CD4-positive, alpha-beta T cell treated with Interleukin-17A for 1 hour (primary cell): ENCODE measurements at places on chromosomes 7 and 10.

DNA sequence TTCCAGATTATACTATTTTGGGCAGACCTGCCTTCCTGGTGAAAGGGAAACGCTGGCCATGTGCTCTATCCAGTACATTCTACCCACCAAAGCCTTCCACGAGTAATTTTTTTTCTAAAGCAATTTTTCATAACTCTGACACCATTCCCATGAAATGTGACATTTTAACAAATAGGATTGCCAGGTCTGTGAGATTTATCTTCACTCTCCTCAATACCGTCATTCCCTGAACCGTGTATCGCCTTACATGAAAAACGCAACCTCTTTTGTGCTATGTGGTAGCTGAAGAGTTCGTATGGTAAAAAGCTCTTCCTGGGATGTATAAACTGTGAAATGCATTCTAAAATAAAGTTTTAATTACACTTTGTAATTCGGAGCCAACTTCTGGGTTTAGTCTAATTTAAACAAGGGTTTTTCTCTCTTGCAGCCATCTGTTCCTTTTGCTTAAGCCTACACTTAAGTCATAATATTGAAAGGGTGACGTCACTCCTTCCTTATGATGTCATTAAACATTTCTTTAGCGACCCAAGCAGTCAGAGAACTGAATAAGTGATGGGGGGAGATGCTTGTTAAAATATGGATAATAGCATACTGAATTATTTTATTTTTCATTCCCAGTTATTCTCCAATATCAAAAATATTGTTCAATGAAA is 27.7 kb downstream of the C1QL3 start:
- DNase-seq, result no peak

DNA sequence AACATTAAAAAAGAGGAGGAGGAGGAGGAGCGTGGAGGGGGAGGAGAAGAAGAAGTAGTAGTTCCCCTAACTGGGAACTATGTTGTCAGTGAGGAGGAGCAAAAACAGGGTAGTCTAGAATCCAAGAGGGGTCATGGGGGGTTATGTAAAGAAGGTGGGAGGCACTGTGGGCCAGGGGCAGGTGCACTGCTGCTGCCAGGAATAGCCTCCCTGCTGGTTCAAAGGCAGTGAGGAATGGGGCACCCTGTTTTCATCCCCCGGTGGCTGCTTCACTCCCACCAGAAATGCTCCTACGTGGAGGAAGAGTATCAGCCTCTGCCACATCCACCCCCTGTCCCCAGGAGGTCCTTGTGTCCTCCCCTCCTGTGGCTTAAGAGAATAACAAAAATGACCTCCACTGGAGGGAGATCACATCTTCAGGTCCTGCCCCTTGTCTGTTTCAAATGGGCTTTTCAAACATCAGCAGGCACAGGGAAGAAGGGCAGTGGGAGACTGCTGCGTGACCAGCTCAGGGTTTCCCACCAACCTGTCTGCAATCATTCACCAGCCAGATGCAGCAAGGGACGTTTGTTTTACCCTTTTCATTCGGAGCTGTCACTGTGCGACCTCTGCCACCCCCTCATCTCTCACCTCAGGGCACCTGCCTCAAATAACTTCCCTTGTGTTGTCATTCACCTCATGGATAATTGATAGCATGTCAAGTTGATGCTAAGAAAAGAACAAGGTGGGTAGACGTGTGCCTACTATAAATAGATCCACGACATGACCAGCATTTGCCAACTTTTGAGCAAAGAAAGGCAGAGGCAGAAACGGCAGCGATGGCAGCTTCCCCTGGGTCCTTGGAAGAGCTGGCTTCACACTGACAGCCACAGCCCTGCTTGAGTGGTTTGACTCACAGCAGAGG is 92.6 kb downstream of the DGKI start:
- no peak for DNase-seq

DNA sequence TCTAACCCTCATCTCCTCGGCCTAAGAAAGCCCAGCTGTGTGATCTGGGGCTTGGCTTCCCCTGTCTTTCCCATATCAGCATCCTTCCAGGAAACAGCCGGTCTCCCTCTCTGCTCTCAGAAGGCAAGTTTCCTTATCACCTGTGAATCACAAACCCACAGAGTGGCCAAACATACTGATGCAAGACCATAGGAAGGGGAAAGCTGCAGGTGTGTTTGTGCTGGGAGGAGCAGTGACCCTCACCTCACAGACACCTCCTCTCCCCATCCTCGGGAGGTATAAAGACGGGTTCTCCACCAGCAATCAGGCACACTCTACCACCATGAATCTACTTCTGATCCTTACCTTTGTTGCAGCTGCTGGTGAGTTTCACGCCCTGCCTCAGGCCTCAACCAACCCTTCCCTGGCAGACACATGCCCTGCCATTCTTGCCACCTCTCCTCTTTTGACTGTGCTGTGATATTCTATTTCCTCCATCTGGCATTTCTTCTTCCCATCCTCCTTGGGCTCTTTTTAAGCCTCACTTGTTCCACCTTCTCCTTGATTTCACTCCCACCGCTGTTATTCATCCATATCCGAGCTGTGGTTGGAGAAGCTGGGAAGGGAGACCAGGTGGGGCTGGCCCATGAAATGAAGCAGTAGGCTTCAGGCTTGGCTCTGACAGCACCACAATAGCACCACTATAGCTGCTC is at the start of gene PRSS2:
TSS of gene PRSS2 (plus strand) at position 310 of the 692 bp plus-strand sequence. CDS start at position 323, 13 bp downstream.
- DNase-seq, result no peak

DNA sequence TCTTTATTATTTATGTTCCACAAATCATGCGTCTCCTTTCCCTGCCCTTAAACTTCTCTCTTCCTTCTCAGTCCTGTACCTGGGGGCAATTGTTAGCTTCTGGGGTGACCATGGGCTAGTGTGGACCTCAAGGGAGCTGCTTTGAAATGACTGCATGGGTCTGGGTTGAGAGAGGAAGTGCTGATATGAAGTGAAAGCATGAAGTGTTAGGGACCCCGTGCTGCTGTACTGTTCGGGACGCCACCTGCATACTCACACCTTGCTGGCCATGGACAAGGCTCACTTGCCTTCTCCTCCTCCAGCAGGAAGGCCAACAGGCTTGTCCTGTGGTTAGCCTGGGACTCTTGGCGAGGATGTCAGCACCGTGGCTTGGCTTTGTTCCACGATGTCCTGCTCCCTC is 56.7 kb downstream of the MTPN start:
- DNase-seq, result no peak

- DNase-seq, result peak; percentile 80
These were observed 97.1 kb downstream of the RGS10 start for GRCh38 chr10:119445311-119445934.

DNA sequence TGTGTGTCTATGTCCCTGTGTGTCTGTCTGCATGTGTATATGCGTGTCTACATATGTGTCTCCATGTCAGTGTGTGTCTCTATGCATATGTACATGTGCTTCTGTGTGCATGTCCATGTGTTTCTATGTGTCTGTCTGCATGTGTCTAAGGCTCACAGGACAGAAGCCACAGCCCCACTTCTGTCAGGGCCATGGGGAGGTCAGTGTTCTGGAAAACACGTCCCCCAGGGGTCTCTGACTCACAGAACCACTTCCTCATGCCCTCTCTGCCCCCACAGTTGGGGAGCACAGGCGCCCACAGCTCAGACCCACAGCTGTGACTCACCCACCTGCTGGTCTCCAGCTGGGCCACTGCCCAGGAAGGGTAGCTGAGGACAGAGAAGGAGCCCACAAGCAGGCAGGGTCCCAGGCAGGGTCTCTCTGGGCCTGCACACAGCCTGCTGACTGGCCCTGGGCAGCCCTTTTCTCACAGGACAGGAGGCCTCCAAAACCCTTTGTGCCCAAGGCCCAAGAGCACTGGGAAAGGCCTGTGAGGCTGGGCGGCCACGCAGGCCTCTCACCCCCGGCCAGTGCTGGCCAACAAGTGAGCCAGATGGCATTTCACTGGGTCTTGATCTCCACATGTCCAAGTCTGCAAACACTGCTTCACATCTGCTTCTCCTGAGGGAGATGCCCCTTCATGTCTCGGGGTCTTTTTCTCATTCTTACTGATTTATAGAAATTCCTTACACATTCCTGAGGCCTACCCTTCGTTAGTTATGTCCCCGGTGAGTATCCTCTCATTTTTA is 102.9 kb upstream of the FAM20C start:
- DNase-seq, result no peak

DNA sequence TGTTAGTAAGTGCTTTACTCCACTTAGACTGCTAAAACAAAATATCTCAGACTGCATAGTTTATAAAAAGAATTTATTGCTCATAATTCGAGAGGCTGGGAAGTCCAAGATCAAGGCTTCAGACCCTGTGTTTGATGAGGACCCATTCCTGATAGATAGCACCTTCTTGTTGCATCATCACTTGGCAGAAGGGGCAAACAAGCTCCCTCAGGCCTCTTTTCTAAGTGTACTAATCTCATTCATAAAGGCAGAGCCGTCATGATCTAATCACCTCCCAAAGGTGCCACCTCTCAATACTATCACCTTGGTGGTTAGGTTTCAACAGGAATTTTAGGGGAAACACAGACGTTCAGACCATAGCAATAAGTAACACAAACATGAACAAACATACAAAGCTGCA is 55.4 kb downstream of the CRPPA start:
- DNase-seq, result no peak
